C1 segment of cervical spinal cord (tissue), 14 donors: ENCODE measurements at places on chromosomes 4 and X.

GRCh38 chrX:19237901-19238300 is 105.8 kb upstream of the PDHA1 start:
- no peak for DNase-seq

GRCh38 chrX:152197465-152197864 is 59.1 kb upstream of the MAGEA10 start:
- no peak for DNase-seq

DNA sequence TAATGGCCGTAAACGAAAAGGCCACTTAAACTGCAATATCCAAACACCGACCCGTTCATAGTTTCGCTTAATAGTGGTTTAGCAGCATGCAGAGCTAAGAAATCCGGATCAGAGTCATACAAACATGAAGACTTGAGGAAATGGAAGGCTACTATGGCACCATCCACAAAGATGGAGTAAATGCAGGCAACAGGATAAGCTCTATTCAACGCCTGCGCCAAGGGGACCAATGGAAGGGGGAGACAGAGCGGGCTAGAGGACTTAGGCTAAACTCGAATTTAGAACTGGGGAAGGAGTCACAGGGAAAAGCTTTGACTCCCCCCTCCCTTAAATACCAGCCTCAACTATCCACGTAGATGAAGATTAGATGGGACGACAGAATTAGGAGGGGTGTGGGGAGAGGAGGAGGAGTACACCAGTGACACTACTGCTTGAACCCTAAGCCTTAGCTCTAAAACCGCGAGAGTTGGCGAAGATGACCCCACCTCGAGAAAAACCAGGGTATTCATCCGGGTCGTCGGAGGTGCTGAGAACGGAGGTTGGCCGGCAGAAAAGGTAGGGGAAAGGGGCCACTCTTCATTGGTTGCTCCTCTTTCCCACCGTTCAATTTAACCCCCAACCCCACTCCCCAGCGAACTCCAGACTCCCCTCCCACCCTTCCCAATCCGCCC is 3.5 kb downstream of the HUWE1 start:
- DNase-seq = no peak

DNA sequence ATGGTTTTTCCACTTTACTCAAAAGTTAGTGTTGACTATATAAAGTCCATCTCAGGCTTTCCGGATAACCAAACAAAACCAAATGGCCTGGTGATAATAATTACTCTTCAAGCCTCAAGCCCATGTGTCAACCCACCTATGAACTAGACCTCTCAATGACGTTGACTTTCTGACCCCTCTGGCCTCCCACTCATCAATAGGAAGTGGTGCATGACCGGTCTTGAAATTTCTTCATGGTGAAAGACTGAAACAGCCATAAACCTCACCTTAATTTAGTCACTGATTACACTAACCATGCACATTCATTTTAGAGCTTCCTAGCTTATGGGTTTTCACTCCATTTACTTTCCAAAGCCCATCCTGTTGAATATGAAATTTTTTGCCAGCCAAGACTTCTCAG is 276.0 kb downstream of the KLHL13 start:
- DNase-seq = no peak

- DNase-seq = no peak
These were observed 251.6 kb downstream of the USP46 start for GRCh38 chr4:52407545-52407944.

GRCh38 chr4:34371676-34372075 is 1872.6 kb downstream of the ARAP2 start:
- no peak for DNase-seq

- no peak for DNase-seq
These were observed 730 bp downstream of the VBP1 start for GRCh38 chrX:155216940-155217440.

GRCh38 chr4:3343358-3343757 is 50.5 kb downstream of the RGS12 start:
- DNase-seq = no peak

- DNase-seq = no peak
These were observed 192.4 kb downstream of the RBM46 start for GRCh38 chr4:154973244-154974035.

DNA sequence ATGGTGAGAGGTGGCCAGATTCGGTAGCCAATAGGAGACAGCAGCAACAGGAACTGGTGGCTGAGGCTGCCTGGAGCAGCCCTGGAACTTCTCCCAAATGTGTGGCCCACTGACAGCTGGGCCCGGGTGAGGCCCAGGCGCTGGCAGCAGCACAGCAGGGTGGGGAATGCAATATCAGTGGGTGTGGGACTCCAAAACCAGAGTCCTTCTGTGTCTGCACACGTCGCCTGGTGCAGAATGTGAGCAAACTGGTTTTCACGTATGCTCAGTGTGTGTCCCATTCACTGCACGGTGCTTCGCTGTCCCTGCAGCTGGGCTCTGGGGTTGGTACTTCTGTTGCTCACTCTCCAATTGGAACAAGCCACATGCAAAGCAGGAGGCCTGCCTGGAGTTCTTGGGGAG is 14.4 kb upstream of the CENPU start:
- DNase-seq = no peak

GRCh38 chr4:888029-888428 is 44.1 kb downstream of the GAK start:
- no peak for DNase-seq

GRCh38 chr4:162498168-162498567 is 334.4 kb upstream of the FSTL5 start:
- DNase-seq = no peak

GRCh38 chr4:153534792-153535629 is 68.9 kb downstream of the TMEM131L start:
- no peak for DNase-seq

DNA sequence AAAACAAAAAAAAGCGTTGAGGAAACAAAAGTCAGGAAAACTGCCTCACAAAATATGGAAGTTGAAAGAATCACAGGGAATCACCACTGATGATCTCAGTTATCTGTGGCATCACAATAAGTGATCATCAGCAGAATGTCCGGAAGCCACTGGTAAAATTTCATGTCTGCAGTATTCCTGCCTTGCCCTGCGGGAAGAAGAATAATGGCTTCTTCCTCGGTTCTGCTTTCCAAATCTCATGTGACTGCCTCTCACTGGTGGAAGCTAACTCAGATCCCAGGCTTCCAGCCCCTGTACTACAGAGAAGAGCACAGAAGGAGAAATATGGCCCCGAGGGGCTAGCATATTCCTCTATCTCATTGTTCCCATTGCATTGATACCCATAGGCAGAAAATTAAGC is 12.7 kb upstream of the ZNF330 start:
- DNase-seq = no peak

DNA sequence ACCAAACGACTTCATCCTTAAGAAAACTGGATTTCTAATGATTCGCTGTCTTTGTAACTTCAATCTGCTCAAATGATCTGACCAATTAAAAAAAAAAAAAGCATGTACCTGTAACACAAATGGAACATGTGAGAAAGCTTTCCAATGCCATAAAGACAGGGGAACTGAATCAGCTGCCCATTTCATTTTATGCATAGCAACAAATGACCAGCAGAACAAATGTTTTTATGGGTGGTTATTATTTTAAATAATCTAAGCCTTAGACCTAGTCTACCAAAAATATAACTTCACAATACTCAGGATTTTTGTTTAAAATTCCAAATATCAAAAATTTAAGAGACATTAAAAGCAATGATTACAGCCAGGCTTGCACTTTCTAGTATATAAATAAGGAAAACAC is 145.7 kb downstream of the NR3C2 start:
- no peak for DNase-seq

- DNase-seq = no peak
These were observed 7.9 kb downstream of the NONO start for GRCh38 chrX:71291381-71291780.

GRCh38 chr4:5276475-5277075 is 225.3 kb downstream of the STK32B start:
- DNase-seq = no peak

GRCh38 chrX:11265352-11265751 is 27.9 kb upstream of the AMELX start:
- DNase-seq = no peak

DNA sequence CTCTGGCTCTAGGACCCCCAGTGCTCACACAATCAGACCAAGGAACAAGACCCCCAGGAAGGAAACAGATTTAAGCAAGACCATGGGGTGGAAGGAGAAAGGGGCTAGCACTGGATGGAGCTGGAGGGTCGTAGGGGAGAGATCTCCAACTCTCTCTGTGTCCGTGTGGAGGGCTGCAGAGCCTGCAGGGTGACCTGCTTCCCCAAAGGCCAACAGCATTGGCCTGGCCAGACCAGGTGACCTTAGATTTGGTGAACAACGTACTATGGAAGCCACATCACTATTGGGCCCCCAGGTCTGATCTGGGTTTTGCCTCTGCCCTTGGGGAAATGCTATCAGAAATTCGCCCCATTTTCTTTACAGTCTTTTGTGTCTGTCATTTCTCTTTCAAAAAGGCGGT is 26.0 kb downstream of the NLGN3 start:
- no peak for DNase-seq

DNA sequence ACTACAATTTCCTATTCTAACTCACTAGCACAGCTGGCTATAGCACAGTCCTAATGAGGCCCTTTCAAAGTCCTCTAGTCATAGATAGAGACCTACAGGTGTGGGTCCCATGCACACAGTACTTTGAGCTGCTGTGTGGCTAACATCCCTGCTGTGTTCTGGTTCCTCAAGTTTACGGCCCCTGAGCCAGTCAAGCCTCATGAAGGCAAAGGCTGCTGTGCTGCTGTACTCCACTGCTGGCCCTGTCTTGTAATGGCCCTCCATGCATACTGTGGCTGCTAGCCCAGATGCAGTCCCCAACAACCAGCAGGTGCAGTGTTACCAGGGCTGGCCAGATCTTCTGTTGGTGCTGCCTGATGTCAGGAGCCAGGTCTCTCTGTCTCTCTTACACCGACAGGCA is 23.4 kb upstream of the ENPEP start:
- DNase-seq = no peak

GRCh38 chrX:124540474-124540873 is 194.1 kb downstream of the SH2D1A start:
- DNase-seq = no peak

- DNase-seq = no peak
These were observed 15.2 kb downstream of the USP53 start for GRCh38 chr4:119227690-119228089.

DNA sequence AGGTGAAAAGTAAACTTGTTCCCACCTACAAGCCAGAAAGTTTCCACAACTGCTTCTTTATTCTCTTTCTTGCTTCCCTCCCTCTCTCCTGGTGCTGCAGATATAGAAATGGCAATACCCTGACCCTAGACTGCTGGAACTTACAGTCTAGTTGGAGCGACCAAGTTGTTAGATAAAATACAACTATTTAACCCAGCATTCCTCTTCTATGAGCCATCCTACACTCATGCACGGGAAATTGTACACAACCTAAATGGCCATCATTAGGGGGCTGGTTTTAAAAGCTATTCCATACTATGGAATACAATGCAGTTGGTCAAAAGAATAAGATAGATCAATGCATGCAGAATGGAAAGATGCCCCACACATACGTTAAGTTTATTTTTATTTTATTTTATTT is 41.1 kb downstream of the PJA1 start:
- DNase-seq = no peak

DNA sequence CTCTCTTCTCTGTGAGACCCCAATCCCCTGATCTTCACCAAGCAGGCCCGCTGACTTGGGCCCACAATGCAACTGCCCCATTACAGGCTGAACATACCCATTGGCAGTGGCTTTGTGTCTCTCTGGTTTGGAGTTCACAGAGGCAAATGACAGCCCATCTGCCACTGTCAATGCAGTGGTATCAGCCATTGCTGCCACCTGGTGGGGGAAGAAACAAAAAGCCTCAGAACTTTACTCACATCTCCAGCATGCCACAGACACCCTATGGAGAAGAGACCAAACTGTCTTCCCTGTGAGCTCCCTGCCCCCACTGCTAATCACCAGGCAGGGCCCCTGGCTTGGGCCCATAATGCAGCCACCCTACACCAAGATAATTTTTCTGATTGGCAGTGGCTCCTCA is 729.3 kb upstream of the ACTRT1 start:
- no peak for DNase-seq

- no peak for DNase-seq
These were observed 65.6 kb upstream of the BMP2K start for GRCh38 chr4:78710536-78710935.
